ENCODE measurements at places on chromosomes 6 and 20. TPM values are rescaled to one million over a fixed set of nuclear protein-coding genes. Genes with fewer than 3 reads are reported as not detected.

The DNAH8 gene
- 0.17 TPM for total RNA-seq

The SYS1 gene
- 56.6 TPM for total RNA-seq

The HINT3 gene
- total RNA-seq = 10.6 TPM

The PI16 gene
- total RNA-seq = 6.0 TPM

The CCN6 gene
- total RNA-seq = not detected

The C2 gene
- 3.2 TPM for total RNA-seq

The ZNF831 gene
- total RNA-seq = 49.0 TPM

The CST2 gene
- total RNA-seq = not detected

The MPIG6B gene
- total RNA-seq = not detected

The EFCAB8 gene
- total RNA-seq = 1.8 TPM

The TAAR2 gene
- total RNA-seq = not detected

The PAK1IP1 gene
- 7.2 TPM for total RNA-seq

The SLC35A1 gene
- total RNA-seq = 20.4 TPM

The OR2J3 gene
- total RNA-seq = not detected

The DOK5 gene
- not detected for total RNA-seq

The TBX18 gene
- not detected for total RNA-seq

The GJA10 gene
- total RNA-seq = not detected

The ADGRF4 gene
- not detected for total RNA-seq

The PTGIS gene
- not detected for total RNA-seq

The CLPSL2 gene
- total RNA-seq = not detected

The PRKN gene
- 5.3 TPM for total RNA-seq

The TRAM2 gene
- total RNA-seq = 11.3 TPM

The RGS19 gene
- total RNA-seq = 35.0 TPM

The GNMT gene
- total RNA-seq = 1.1 TPM

The PNLDC1 gene
- total RNA-seq = 0.94 TPM

The FAM209A gene
- 5.4 TPM for total RNA-seq
